Stimulated activated CD4-positive, alpha-beta T cell treated with anti-CD3 and anti-CD28 coated beads, Interleukin-2, amount 100 ng/mL, for 24 hours (primary cell): ENCODE measurements at places on chromosomes 3 and 15.

GRCh38 chr15:35481992-35482391 is 64.0 kb downstream of the DPH6 start:
- no peak for DNase-seq

DNA sequence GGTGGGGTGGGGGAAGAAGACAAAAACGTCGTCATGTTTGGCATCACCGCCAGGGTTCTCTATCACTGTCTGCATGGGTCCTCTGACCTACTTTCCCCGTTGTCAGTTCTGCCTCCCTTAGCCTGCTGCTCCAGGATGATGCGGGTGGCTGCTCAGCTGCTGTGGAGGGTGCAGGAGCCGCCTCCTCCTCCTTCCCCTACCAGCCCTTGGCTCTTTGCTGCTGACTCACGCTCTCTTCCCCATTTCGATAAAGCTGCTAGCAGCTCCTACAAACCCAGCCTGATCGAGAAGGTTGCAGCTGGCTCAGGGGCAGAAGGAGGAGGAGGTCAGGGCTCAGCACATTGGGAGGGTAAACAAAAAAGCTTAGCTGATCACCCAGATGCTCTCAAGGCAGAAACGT is 49.5 kb upstream of the SEC13 start:
- DNase-seq: peak; percentile 17

DNA sequence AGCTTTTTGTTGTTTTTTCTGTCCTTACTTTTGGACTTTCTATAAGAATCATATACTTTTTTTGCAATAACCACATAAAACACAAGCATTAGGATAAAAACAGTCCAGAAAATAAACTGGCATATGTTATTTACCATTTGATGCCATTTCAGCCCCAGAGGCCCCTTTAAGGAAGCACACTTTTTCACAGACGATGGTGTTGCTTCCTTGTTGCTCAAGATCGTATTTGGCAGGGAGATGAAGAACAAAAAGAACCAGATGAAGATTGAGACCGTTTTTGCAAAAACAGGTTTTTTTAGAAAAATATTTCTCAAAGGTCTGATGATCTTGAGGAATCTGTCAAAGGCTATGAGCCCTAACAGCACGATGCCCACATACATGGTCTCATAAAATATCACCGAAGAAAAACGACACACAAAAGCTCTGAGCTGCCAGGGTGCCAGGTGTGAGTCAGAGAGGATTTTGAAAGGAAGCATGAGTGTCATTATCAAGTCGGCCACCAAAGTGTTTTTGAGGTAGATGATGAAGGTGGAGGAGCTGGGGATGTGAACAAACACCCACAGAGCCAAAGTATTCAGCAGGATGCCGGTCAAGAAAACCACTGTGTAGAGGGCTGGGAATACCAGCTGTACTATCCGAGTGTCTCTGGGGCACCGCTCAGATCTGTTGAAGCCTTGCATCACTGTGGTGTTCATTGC is 902 bp downstream of the P2RY13 start:
- DNase-seq: no peak

- no peak for DNase-seq
Observed at GRCh38 chr3:124797426-124797945, 67.2 kb downstream of the UMPS start.

- DNase-seq: peak; percentile 51
Observed at GRCh38 chr3:97821287-97821773, 481 bp upstream of the CRYBG3 start.

DNA sequence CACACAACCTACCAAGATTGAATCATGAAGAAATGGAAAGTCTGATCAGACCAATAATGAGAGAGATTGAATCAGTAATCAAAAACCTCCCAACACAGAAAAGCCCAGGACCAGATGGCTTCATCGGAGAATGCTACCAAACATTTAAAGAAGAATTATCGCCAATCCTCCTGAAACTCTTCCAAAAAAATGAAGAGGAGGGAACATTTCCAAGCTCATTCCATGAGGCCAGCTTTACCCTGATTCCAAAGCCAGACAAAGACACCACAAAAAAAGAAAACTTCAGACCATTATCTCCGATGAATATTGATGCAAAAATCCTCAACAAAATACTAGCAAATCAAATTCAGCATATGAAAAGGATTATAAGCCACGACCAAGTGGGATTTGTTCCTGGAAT is 94.1 kb downstream of the SENP2 start:
- no peak for DNase-seq

- DNase-seq: no peak
Observed at GRCh38 chr15:69424001-69424400, 9.9 kb downstream of the KIF23 start.

GRCh38 chr15:48388910-48389309 is 57.7 kb downstream of the DUT start:
- DNase-seq: no peak

DNA sequence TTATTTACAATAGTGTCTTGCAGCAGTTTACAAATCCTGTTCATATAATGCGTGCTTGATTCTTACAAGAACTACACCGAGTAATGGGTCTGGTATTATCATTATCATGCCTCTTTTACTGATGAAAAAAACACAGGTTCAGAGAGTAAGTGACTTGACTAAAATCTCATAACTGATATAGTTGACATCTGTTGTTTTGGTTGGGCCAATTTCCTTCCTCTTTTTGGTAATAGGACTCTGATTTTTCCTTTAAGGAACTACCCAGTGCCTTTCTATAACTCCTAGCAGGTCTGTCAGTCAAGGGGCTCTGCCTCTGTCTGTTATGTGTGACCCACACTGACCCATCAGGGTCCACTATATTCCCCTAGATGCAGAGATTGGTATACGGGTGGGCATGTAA is 14.6 kb upstream of the BLOC1S6 start:
- DNase-seq: no peak

DNA sequence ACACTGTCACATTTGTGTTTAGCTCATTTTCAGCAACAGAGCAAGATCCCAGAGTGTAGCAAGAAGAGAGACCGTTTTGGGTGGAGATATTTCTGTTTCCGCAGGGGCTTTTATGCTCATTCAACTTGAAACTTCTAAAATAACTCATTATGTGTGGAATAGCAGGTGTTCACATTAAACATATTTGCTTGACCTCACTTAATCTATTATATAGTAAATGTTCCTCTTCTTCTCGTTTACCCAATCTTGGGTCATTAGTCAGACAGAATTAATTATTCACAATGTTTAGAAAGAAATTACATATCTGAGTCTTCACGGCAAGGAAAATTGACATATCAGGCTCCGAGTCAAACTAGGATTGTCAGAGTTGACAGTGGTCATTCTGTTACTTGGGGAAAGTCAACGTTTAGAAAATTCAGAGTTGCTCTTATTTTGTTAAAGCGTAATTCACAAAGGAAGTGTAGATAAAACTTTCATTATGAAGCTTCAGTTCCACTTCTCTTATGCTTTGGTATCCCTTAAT is 222.9 kb downstream of the TPRG1 start:
- DNase-seq: no peak

GRCh38 chr3:108329947-108330346 is 33.6 kb downstream of the HHLA2 start:
- DNase-seq: no peak

DNA sequence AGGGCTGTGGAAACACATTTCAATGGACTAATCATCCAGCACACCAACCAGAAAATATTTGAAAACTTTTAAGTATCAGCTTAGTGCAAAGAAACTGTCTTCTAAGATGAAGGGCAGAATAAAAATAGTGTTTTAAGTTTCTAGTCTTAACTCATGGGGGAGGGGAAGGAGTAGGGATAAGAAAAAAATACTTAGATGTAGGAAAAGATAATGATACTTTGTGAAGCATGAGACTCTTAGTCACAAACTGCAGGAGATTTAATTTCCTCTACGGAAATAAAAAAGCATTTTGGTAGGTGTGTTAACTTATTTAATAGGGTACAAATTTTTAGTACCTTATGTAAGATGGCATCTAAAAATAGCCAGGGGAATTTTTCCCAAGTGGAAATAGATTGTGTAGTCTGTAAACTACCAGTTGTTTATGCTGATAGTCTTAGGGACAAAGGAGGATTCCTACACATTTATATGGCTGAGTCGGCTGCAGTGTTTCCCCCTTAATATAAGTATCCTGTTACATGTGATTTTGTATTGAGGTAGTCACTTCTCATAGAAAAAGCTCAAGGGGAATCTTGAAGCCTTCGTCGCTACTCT is 78.2 kb upstream of the GBE1 start:
- DNase-seq: no peak

DNA sequence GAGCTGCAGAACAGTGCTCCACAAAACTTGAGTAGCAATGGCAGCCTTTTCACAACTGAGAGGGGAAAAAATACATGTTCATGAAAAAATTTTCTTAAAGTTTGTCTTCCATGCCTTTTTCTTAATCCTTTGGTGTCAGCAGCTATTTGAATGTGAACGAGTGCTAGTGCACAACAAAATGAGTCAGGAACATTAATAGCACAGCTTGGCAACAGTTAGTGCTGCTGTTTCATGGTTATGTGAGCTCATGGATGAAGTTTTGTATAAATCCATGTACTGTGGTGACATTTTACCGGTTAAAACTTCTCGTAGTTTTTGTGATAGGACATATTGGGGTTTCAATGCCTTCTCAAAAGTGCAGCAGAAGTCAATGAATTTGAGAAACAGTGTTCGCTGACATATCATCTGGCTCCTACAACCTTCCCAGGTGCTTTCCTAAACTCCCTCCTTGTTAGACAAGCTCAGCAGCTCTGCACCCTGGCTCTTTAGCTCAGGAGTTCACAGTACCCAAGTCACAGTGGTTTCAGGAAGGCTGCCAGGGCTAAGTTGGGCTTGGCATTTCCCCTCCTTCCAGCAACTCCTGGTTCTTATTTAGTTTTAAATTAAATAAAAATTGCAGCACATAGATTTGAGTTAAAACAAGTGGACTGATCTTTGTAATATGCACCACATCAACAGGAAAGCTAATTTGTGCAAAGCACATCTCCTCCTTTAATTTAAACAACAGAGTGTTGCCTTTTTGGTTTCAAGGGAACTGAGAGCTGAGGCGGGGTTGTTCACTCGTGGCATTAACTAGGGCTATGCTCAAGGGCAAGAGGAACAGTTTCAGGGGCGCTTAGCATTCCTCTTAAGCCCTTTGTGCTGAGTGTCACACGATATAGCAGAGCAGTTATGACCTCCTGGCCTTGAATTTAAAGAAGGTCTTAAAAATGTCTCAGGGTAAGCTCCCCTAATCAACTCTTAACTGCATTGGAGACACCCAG is 362.8 kb downstream of the CHST2 start:
- no peak for DNase-seq

DNA sequence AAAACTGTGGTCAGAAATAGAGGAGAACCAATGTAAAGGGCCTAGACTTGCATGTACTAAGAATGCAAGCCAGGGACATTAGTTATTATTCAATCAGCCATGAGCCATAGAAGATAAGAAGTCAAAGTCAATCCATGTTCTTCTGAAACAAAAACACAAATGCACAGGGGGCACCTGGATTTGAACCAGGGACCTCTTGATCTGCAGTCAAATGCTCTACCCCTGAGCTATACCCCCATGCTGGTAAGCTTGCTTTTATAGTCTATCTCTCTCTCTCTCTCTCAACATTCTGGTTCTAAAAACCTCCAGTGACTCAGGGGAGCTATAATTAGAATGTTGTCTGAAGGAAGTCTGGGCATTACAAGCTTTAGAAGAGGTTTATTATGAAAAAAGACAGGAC is 85.6 kb upstream of the ACP3 start:
- no peak for DNase-seq

DNA sequence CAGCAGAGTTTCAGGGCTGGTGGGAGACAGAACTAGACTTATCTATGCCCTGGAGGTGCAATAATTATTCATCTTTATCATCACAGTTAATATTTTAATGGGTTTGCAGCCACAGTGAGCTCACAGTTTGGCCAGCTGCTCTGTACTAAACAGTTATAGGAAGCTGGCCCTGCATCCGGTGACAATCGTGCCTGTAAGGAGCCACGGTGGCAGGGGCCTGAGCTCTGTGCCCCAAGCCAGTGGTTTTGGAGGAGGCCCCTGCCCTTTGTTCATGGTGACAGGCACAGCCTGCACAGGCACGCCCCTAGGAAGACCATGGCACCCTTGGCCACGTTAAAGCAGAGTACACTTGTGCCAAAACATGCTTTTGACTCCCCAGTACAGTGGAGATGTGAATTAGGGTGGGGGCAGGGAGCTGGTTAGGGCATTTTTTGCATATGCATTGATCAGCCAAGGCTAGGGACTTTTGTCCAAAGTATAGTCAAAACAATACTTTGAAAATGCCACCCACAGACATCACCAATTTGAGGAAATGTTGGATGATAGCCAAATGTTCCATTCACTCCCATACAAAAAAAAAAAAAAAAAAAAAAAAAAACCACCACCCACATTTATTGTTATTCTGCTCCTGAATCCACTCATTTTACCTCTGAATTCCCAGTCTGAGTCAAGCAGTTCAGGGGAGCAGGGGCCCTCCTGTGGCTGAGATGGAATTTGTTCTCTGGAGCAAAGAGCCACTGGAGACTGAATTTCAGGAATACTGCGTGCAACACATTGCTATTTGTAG is 3.4 kb upstream of the RFTN1 start:
- DNase-seq: no peak

DNA sequence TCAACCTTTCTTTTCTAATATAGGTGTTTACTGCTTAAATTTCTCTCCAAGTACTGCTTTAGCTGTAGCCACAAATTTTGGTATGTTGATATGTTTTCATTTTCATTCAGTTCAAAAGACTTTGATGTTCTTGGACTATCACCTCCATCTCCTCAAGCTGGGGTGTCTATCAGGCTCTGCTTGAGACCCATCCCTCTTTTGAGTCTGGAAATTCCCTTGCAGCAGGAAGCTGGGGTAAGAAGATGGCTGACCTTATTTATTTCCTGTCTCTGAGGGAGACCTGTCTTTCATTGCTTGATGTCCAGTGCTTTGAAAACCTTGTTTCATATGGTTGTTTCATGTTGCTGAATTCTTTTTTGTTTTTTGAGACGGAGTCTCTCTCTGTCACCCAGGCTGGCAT is 60.5 kb upstream of the ADPGK start:
- no peak for DNase-seq

GRCh38 chr3:16467393-16467792 is 46.1 kb downstream of the RFTN1 start:
- DNase-seq: peak; percentile 60
